CD4-positive, alpha-beta T cell treated with Interleukin-6 at 100 ng/mL for 8 hours (primary cell): ENCODE measurements at places on chromosomes 6 and 20.

- no peak for DNase-seq
Measured at GRCh38 chr20:6884114-6884513, 116.6 kb downstream of the BMP2 start.

DNA sequence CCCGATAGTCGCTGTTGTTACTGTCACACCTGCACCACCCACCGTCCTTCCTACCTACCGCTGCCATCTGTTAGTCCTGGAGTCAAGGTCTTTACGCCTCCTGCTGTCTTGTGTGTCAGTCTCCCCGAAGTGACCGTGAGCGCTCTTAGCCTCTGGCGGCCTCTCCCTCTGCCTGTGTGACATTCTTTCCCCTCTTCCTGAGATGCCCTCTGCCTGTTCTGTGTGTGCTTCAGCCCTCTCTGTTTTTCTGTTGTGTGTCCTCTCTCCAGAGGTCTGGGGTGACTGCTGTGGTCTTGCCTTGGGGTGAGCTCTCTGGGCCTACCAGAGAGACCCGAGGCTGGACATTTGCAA, 54.9 kb downstream of the TCP11 start:
- no peak for DNase-seq

GRCh38 chr6:166903027-166903426, 53.3 kb downstream of the RNASET2 start:
- no peak for DNase-seq

DNA sequence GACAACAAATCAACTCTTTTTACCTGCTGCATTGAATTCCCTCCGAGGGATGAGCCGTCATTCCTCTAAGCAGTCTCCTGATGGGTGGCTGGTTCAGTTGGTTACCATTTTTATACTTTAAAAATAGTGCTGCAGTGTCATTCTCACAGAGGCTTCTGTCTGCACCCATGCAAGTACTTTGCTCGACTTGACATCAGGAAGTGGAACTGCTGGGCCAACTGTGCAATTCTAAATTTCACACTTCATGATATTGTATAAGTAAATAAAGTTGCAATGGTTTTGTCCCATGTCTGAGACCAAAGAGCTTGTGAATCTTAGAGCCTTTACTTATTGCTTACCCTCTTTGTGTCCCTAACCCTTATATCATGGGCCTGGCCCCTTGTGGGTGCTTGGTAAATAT, 2.5 kb downstream of the BTN3A1 start:
- no peak for DNase-seq

- DNase-seq = no peak
Measured at GRCh38 chr6:83270971-83271719, 78.0 kb downstream of the RWDD2A start.

DNA sequence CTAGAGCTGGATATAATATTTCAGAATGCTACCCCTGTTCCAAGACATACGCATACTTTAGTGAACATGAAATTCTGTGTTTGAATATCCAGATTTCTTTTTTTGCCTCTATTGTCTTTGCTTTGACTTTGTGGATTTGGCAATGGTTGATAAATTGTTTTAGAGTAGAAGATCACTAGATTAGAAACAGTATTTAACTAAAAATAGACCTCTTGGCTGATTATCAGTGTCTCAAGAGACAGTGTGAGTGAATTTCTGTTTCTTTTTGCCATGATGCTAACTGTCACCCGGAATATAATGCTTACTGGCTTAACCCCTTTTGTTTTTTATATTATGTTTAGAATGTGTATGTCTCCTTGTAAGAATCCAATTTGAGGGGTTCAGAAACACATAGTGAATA, 102.5 kb downstream of the PLCB1 start:
- no peak for DNase-seq
